RPMI8226 (cell line): ENCODE measurements at places on chromosomes 11 and 22.

GRCh38 chr22:40997520-40997919 is 46.3 kb downstream of the RBX1 start:
- DNase-seq = no peak

- DNase-seq = no peak
Measured at GRCh38 chr11:78163828-78164227, 24.4 kb upstream of the ALG8 start.

DNA sequence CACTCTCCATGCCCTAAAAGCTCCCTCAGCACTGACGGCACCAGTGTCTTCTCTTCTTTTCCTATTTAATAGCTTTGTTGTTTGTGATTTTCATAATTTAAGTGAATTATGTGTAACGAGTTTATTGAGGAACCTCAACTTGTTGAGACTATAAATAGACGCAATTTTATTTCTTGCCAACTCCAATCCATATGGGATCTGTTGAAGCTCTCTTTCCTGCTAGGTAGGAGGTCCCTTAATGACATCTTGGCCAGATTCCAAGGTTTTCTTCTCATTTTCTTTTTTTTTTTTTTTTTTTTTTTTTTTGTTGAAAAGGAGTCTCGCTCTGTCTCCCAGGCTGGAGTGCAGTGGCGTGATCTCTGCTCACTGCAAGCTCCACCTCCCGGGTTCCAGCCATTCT is 14.2 kb downstream of the RTL6 start:
- DNase-seq = no peak

GRCh38 chr11:122062763-122063162 is 53.3 kb downstream of the BLID start:
- no peak for DNase-seq

DNA sequence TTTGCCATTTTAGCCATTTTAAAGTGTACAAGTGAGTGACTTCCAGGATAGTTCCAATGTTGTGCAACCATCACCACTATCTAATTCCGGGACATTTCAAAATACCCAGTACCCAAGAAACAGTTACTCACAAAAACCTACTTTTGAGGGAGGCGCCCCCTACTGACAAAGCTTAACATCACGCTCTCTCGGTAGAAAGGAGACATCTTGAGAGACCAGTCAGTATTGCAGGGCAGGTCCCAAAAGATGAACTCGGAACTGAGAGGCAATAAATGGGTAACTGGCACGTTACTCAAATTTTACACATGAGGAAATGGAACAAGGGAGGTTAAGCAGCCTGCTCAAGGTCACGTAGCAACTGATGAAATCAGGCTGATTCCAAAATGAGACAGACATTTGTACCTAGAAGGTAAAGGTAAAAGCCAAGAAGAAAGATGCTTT is 50.0 kb upstream of the POU2AF1 start:
- DNase-seq = peak; percentile 85

GRCh38 chr22:35846804-35847203 is 129.1 kb downstream of the APOL5 start:
- no peak for DNase-seq

- DNase-seq = no peak
Measured at GRCh38 chr11:75594211-75594610, 32.2 kb downstream of the SERPINH1 start.

- DNase-seq = no peak
Measured at GRCh38 chr11:59079086-59079485, 7.0 kb upstream of the GLYATL1B start.

GRCh38 chr11:2575591-2576051 is 124.2 kb downstream of the KCNQ1OT1 start:
- no peak for DNase-seq

DNA sequence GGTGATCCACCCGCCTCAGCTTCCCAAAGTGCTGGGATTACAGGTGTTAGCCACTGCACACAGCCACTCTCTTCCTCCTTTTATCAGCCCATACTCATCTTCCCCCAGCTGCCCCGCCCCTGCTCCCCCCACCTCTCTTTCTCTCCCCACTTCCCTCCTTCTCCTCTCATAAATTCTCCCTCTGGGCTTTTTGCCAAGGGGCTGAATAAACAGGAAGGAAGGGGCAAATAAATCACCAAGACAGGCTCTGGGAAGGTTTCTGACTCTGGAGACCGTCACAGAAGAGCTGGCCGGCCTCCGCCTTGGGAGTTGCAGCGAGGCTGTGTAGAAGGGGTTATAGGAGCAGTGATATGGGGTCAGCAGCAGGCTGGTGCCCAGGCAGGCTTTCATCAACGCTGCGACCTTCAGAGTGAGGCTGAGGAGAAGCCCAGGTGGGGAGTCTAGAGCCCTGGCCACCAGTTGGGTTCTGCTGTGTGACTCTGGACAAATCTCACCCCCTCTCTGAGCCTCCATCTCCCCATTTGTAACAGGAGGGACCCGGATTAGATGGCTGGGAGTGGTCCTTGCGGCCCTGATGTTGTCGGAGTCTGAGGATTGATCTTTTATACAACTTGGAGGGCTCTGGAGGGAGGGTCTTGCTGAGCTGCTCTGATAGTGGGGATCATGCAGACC is 62.6 kb upstream of the RASD2 start:
- DNase-seq = peak; percentile 54
